ENCODE measurements at places on chromosomes 5 and 9.

- no peak for DNase-seq
Measured at GRCh38 chr5:167507463-167508233, 783.8 kb upstream of the WWC1 start.

DNA sequence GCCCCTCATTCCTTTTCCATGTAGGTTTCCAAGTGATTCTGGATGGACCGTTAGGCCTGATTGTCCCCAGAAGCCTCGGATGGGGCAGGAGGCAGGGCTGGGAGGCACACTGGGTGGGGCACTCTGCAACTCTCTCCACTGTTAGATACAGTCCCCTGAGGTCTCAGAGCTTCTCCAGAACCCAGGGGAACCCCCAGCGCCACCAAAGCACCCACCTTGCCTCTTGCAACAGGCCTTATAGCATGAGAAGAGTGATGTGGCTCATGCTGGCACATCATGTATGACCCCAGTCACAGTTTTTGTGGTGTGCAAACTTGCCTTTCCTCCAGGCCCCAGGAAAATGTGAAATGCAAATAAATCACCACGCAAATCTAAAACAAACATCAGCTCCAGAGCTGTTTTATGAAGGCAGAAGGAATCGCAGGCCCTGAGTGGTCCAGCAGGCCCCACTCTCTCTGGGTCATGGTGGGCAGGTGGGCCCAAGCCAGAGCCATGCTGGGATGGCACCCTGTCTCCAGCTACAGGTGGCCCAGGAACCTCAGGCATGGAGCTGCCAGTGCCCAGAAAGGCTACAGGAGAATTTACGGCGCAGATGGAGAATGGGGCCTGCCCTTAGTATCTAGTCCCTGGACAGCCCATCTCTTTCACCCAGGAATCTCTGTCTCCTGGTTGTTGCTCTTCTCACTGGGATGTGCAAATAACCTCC lies 36.3 kb upstream of the CDKN2AIPNL start:
- no peak for DNase-seq

- DNase-seq, result no peak
Measured at GRCh38 chr5:15450473-15450872, 49.5 kb upstream of the FBXL7 start.

DNA sequence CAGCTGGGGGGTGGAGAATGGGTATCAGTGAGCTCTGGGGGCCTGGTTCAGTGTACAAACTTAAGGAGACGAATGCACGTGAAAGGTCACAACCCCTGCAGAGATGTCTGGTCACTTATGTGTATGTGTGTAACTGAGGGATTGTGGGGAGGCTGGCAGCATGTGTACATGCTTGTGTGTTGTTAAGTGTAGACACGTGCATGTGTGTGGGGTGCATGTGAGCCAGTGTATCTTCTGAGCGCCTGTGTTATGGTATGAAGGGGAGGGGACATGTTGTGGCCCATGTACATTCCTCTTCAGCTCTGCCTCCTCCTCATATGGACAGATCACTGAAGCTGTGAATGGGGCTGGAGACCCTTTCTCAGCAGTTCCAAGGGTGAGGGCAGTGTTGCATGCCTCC lies 2.0 kb downstream of the TMEM8B start:
- no peak for DNase-seq

DNA sequence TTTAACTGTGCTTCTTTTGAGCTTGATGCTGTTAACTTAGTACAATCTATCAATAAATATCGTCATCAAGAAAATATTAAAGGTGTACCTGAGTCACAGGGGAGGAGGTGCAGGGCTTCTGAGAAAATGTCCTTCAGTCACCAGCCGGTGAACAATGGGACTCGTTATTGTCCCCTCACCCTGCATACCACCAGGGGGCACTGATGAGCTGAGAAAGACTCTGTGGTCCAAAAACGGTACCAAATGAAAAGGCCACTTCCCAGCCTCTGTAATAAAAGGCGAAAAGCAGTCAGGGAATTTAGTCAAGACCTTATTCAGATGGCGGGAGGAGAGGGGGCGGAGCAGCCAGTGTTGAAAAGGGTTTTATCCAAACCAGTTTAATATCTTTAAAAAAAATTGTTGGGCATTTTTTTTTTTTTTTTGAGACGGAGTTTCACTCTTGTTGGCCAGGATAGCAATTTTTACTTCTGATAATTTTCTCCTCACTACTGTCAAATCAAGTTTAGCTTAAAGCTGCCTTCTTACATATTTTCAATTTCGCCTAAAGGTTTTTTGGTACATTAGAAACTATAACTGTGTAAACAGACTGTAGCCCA lies 271.9 kb upstream of the ADAMTS16 start:
- no peak for DNase-seq

DNA sequence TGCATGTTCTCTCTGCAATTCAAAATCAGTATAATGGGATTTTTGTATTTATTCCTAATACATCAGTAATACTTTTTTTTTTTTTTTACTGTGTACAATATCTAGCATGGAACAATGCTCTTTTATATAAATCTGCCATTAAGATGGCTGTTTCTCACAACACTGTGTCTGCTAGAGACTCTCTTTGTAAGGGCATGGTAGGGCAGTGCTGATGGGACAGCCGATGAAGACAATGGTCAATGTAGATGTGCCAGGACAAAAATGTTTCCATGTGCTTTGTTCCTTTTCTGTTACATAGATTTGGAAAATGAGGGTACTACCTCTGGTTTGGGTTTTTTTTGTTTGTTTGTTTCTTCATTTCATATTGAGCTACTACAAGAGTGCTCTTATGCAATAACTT lies 95.3 kb upstream of the ITGA2 start:
- no peak for DNase-seq

GRCh38 chr5:135718151-135718550 lies 116.3 kb upstream of the SLC25A48 start:
- no peak for DNase-seq

DNA sequence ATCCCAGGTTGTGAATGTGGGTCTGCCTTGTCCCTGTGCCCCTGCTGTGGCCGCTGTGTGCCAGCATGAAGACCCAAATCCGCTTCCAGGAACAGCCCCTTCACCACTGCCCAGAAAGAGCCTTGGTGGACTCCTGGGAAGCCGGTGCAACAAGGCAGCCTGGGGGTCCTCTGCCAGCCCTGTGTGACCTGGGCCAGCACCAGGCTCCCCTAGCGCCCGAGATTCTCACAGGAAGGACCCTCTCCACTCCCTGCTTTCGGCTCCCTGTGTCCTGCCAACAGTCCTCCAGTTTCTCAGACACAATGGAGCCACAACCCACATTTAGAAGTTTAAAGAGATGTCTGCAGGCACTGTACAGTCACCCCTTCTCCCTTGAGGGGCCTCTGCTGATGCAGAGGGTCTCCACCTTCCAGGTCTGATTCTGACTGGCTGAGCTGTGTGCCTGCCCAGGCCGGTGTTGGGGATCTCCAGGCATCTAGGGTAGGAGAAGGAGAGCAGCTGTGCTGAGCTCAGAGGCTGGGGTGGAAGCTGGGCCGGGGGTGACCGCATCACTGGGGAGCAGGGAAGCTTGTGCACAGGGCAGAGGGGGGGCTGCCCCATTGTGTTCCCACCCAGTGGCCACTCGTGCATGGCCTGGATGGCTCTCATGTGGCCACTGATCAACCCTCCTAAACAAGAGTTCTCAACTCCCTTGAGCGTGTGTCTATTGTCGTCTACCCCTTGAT lies 174.0 kb downstream of the IRX2 start:
- DNase-seq, result no peak

DNA sequence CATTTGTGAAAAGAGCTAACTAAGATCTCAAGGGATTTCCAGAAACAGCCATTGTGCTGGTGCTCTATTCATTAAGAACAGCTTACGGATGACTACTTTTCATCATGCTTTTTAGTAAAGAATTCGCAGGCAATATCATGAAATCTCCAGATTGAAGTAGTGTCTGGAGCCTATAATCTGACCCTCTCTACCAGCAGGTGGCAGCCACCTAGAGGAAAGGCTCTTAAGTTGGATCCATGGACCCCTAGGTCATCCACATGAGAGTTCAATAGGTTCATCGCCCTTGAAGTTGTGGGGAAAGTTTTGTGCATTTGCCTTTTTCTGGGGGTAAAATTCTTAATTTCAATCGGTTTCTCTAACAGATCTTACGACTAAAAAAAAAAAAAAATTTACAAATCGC lies 82.3 kb downstream of the SLC1A3 start:
- DNase-seq, result no peak

DNA sequence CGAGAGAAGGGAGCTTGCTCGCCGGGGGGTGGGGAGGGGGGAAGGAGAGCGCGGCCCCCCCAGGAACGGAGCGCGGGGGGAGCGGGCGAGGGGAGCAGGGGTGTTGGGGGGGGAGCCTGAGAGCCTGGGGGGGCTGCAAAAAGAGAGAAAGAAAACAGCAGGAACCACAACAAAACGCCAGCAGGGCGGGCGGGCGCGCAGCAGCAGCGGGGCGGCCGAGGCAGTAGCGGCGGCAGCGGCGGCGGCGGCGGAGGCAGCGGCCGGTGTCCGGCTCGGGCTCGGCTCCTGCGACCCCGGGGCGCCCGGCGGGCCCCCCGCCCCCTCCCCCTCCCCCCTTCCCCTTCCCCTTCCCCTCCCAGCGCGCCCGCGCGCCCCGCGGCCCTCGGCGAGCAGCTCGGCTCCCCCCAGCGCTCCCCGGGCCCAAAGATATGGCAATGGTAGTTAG lies 1.6 kb downstream of the NR2F1 start:
- no peak for DNase-seq

DNA sequence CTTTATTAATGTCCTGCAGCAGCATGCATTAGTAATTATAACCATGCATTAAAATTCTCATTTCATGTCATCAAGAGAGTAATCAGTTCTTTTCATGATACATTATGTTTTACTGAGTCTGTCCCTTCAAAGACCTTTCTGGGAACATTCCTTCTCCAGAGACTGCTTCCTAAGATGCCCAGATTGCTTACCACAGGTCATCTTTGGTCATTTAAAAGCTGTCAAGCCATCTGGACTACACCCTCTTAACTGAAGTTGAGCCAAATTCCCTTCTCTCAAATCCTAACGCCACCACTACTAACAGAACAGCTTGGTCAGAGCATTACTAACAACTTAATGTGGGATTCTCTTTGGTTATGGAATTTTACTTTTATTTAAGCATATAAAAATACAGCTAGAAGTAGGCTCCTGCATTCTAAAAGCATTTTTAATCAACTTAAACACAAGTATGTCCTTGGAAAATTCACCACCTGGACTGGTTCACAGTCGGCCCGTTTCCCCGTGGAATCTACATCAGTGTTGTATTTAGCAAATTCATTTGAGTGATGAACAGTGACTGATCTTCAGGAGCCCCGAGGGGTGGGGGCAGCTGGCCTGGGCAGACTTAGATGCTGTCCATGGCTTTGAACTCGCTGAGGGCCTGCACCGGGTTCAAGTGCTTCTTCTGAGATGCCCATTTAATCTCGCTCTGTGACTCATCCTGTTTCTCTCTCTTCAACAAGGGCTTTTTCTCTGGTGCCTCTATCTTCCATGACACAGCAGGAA lies 92.8 kb upstream of the CCDC112 start:
- no peak for DNase-seq

DNA sequence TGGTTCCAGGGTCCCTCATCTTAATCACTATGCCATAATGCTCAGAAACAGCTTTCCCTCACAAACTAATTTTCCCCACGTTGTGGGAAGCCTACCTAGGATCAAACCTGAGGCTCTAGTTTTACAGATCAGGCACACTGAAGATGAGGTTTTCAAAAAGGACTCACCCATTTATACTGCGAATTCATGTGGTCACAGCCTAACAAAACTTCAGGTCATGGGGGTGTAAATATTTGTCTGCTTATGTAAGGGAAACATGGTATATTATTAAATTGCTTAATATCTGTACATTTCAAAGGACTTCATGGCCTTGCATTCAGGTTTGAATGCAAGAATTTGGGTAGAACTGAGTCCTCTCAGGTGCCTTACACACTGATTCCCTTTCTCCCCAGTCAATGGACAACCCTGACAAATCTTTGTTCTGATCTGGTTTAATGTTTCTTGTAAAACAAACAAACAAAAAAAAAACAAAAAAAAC lies 12.1 kb downstream of the ZFAND5 start:
- DNase-seq, result no peak

DNA sequence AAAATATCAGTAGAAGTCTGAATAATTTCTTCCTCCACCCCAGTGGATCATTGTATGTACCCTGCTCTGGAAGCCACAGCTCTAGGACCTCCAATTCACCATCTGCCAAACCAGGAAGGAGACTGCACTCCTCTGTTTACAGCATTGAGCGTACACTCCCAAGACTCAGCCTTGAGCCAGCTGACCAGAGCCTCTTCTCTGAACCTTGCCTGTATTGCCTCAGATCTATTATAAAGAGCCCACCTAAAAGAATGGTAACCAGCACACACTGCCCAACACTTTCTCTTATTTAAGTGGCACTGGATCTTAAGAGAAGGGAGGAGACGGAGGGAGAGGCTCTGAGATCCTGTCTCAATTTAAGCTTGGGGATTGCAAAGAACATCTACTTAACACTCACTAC lies 217.8 kb upstream of the RASEF start:
- DNase-seq, result no peak

GRCh38 chr5:154391788-154392187 lies 54.0 kb upstream of the SAP30L start:
- DNase-seq, result no peak

GRCh38 chr5:158801893-158802292 lies 297.8 kb downstream of the EBF1 start:
- DNase-seq, result no peak

DNA sequence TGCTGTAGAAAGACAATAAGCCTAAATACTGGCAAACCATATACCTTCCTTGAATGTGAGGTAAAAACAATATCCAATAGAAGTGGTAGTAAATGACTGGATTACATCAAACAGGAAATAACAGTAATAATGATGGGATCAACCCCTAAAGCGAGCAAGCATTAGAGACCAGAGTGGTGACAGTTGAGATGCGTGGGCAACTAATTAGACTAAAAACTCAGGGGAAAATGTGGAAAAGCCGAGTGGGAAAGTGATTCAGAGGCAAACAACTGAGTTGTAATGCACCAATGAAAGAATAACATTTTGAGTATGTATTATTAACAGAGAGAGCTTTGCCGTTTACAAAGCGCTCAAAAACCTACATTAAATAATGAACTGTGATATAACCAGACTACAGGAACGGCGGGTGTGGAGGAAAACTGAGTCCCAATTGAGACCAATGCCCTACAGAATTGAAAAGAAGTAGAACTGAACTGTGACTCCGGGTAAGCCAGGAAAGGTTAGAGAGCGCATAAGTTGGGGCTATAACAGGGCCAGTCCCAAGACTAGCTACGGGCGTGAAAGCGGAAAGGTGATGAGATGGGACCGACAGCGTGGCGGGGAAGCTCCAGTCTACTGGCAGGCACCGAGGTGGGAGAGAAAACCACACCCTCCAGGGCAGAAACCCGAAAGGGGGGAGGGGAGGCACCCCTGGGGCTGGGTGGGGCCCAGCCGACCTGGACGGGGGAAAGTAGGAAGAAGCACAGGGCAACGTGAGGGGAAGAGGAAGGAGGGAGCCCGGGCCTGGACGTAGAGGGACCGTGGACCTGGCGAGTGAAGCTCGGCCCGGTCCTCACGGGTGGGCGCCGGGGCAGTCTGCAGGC lies 592 bp downstream of the UBAP2 start:
- peak; percentile 24 for DNase-seq

- DNase-seq, result peak; percentile 60
Measured at GRCh38 chr5:172113036-172113435, 75.0 kb downstream of the STK10 start.

DNA sequence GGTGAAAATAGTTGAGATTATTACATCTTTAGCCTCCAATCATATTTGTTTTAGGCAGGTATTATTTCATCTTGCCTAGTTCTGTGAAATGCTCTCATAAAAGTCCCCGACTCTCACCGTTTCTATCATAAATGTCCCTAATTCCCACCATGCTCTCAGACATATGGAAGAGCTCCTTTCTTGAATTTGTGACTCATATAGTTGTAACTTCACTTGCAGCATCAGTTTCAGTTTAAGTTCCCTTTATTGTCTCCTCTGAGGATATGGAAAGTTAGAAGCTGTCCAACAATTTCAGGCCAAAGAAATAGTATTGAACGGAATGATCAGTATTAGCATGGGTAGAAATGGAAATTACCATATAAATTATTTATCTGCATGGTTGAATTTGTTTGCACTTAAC lies 187.5 kb upstream of the NR4A3 start:
- DNase-seq, result no peak

Measured in activated CD4-positive, CD25-positive, alpha-beta regulatory T cell treated with anti-CD3 and anti-CD28 coated beads, Interleukin-2, amount 50 U/mL, for 16 hours (primary cell).